GM04503 (cell line): ENCODE measurements at places on chromosomes 12 and 14.
A peak's percentile ranks its signal among the peaks of the same experiment; 100 is the strongest.

DNA sequence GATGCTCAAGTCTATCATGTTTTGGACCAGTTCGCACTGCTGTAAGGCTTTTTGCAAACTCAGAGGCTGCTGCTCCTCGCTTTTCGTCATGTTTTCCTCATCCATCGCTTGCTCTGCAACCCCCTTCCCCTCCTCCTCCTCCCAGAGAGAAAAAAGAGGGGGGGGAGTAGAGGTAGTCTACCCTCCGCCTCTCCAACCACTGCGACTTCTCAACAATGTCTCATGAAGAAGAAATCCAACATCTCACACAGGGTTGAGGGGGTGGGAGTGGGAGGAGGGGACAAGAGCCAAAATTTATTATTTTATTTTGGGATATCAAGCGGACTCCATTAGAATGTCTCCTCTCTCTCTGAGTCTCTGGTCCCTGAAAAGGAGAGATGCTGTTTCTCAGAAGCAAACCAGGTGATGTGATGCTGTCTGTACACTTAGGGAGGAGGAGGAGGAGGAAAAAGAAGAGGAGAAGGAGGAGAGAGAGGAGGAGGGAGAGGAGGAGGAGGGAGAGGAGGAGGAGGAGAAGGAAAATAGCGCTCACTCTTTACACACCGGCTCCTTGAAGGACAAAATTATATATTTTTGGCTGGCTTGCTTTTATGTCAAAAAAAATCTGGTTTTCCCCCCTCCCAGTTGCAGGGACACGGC is 520 bp downstream of the KSR2 start:
- no peak for DNase-seq

- no peak for DNase-seq
These were observed 36.0 kb downstream of the NINJ2 start for GRCh38 chr12:627285-627684.

DNA sequence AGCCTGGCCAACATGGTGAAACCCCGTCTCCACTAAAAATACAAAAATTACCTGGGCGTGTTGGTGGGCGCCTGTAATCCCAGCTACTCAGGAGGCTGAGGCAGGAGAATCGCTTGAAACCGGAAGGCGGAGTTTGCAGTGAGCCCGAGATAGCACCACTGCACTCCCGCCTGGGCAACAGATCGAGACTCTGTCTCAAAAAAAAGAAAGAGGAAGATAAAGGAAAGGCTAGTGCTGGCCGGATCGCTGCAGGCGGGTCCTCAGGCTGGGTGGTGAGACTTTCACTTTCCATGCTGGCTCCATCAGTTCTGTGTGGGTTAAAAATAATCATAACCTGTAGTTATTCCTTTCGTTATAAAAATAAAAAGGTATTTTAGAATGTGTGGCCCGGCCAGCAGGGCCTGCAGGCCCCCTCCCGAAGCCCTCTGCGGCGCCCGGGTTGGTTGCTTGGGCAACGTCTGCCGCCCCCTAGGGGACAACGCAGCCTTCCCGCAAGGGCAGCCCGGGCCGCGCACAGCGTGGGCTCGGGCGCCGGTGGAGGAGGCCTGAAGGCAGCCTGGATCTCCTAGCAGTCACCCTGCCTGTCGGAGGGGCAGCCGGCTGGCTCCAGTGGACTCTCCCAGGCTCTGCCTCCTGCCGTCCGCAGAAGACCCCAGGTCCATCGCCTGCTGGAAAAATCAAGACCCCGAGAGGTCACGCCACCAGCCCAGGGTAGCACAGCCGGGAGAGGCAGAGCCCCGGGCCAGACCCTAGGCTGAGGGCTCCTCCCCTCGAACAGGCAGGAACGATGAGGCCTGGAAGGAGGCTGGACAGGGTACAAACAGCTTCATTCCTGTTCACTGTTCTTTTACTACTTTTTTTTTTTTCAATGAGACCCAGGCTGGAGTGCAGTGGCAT is 5.0 kb upstream of the SLC25A47 start:
- no peak for DNase-seq

DNA sequence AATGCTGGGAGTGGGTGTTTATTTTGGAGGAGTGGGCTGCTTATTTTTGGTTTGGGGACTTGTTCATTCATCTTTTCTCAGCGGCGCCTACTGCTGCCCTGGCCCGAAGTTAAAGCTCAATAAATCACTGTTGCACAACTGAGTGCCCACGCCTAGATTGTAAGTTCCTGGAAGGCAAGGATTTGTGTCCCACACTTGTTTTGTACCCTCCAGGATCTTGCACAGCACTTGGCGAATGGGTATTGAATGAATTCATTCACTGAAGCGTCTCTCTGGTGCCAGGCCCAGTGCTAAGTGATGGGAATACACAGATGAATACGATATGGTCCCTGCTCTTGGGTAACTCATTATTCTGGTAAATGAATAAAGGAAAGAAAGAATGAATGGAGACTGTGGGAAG is 153.3 kb upstream of the PARP11 start:
- DNase-seq: no peak

GRCh38 chr12:106093246-106093645 is 45.5 kb downstream of the NUAK1 start:
- DNase-seq: no peak

GRCh38 chr14:76950055-76951020 is 78.2 kb downstream of the IRF2BPL start:
- DNase-seq: no peak

DNA sequence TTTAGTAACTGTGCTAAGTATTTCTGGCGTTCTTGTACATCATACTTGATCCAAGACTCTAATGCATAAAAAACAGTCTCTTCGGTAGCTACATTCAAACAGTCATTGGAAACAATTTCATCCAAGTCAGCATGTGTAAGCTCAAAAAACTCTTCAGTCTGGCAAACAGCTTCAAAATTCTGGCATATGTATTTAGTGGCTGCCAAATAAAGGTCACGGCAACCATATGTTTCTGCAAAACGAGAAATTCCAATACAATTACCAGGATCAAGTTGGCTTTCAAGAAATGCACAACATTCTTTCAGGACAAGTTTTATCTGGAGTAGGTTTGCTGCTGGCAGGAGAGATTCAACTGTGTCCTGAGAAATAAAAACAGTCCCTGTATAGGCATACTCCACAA is 16.5 kb downstream of the KLHL28 start:
- peak; percentile 97 for DNase-seq

DNA sequence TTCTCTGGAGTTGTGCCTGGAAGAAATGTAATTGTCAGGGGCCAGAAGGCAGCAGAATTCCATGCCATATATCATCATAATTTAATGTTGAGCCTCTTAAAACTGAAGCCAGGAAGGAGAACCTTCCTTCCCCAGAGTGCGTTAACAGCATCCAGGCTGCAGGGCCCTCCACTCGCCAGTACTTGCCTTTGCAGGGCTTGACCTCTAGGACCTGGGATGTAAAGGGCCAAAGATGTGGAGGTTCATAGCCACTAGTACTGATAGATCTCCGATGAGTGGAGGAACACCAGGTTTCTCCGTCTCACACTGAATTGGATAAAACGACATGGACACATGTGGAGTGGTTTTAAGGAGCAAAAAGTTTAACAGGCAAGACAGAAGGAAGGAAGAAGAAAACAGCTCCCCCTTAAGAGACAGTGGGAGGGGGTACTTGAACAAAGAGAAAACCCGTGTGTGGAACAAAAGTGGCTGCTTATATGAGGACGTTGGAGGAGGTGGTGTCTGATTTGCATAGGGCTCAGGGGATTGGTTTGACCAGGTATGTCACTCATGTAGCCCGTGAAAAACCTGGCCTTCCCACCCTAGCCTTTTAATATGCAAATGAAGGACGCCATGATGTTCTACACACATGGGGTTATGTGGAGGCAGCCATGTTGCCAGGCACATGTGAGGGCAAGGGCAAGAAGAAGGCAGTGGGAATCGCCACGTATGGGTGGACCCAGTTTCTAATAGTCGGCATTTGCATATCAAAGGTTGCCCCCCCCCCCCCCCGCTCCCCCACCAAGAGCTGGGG is 38.8 kb upstream of the WSCD2 start:
- DNase-seq: no peak

GRCh38 chr12:2640709-2641108 is 154.1 kb upstream of the FKBP4 start:
- peak; percentile 89 for DNase-seq
